8988T (cell line): ENCODE measurements at places on chromosomes 1 and 21.
A peak's percentile ranks its signal among the peaks of the same experiment; 100 is the strongest.

DNA sequence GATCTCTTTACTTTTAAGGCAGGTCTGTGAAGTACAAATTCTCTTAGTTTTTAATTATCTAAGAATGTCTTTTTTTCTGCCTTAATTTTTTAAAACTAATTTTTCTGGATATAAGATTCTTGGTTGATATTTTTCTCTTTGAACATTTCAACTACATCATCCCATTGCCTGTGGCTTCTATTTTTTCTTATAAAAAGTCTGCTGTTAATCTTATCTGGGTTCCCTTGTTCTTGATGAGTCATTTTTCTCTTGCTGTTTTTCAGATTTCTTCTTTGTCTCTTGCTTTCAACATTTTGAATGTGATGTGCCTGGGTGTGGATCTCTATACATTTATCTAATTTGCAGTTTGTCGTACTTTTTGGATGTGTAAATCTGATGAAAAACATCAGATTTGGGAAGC is 525.2 kb upstream of the PBX1 start:
- DNase-seq: no peak

- DNase-seq: peak; percentile 58
These were observed 71.8 kb downstream of the CD58 start for GRCh38 chr1:116498789-116499628.

DNA sequence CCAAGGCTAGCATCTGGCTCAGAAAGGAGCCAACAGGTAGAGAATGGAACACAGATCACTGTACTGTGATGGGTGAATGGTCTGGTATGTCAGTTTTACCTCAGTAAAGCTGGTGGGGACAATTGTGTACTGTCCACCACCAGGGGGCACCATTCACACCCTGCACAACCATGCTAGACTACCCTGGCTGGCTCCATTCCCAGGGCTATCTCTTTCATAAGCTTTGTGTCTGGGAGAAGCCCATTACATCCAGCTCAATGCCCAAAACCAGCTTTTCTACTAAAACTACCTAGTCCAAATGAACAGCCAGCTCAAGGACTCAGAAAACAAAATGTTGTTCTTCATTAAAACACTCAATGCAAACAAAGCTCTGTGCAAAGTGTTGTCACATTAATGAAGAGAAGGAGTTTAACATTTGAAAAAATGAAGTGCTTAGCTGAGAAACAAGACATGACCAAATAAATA is 62.0 kb upstream of the RASAL2 start:
- DNase-seq: peak; percentile 57

DNA sequence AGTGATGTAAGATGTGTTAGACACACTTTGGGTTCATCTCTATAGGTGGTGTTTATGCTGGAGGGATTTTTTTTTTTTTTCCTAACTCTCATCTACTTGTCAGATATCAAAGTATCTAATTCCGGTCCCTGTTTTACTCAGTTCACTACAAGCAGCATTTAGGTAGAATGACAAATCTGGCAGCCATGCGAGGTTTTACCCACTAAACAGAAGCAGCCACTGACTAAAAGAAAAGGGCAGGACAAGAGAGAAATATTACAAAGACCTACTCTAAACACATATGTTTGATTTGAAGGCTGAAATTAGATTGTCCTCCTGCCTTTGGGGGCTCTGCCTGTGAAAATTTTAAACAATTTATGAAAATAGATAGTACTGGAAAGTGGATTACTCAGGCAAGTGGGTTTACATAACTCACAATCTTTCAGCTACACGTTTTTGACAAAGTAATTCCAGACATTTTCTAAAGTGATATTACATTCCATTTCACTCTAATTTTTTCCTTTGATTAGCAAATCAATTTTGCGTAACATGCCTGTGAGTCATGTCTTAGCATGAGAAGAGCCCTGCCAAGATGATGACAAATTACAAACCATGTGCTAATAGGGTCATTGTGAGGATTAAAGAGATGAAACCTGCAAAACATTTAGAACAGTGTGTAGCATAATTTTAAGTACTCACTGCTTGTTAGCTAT is 172.6 kb downstream of the PLA2G4A start:
- no peak for DNase-seq

DNA sequence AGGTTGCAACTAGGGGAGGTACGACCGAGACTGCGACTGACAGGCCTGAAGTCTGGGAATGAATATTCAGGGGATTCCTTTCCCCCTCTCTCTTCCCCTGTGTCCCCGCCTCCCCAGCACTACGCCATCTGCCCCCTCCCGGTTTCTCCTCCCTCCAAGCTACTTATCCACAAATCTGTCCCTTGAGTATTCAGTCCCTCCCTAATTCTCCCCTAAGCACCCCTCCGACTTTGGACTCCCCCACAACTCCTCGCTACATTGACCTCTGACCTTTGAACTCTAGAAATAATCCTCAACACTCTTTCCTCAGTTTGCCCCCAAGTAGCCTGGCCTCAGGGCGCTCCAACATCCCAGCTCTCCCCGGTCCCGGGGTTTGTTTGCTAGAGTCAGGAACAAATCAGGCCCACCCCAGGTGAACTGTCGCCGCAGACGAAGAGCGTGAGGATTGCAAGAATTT is 393 bp downstream of the LYSMD1 start:
- DNase-seq: no peak

GRCh38 chr1:56289260-56289659 is 290.1 kb downstream of the PLPP3 start:
- no peak for DNase-seq

DNA sequence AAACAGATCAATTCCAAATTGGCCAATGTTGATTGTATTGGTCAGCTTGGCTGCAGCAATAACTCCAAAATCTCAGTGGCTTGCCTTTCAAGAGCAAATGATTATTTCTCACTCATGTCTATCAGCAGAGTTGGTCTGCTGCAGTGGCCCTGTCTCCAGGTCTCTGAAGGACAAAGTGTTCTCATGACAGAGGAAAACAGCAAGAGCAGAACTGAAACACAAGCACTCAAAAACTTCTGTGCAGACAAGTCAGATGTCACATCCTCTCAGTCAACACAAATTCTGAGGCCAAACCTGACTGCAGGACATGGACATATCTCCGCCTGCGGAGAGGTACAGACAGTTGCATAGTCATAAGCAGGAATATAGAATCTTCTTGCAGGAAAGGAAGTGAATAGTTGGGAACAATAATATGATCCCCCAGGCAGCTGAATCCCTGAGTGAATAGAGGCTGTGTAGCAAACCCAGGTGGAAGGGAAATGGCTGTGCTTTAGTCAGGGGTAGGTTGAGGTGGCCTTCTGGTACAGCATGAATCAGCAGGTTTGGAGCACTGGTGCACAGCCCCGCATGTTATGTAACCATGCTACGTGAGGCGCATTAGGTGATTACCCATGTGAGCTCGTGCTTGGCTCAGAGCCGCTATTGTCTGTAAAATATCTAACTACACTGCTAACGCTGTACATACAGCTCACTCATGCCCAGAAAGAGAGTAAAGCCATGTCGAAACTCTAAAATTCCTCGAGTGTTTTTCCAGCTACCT is 17.1 kb upstream of the UBE2U start:
- no peak for DNase-seq

GRCh38 chr1:182149411-182149965 is 88.0 kb upstream of the ZNF648 start:
- no peak for DNase-seq

GRCh38 chr1:154212083-154212482 is 6.0 kb upstream of the CFAP141 start:
- DNase-seq: no peak
